Ureter (tissue), 1 donor: ENCODE measurements at places on chromosomes 3 and 15.

DNA sequence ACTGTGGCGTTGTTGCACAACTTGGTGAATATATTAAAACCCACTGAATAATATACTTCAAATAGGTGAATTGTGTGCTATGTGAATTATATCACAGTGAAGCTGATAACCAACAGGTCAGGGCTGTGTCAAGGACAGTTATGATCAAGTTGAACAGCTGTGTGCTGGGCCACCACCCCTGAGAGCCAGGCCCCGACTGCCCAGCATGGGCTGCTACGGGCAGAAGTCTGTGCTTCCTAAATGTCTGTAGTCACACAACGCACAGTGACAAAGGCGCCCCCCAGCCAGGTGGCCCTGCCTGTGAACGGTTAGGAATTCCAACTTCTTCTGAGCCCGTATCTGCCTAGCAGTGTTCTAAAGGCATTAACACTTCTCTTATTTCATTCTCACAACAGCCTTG, 32.8 kb downstream of the TKT start:
- no peak for DNase-seq

GRCh38 chr3:136728918-136729317, 23.3 kb downstream of the STAG1 start:
- DNase-seq, result no peak

GRCh38 chr3:19364148-19364547, 215.8 kb downstream of the KCNH8 start:
- DNase-seq, result no peak

- DNase-seq, result no peak
These were observed 4.9 kb upstream of the ACKR4 start for GRCh38 chr3:132592216-132592615.

GRCh38 chr3:33665294-33665693, 52.8 kb downstream of the CLASP2 start:
- no peak for DNase-seq

- no peak for DNase-seq
These were observed 17.7 kb downstream of the CRTAP start for GRCh38 chr3:33131331-33132018.

- no peak for DNase-seq
These were observed 47.0 kb downstream of the ZBTB20 start for GRCh38 chr3:115099986-115100571.

GRCh38 chr15:29988701-29989100, 94.1 kb upstream of the GOLGA8J start:
- DNase-seq, result no peak

- DNase-seq, result no peak
These were observed 127.9 kb downstream of the DMXL2 start for GRCh38 chr15:51494411-51495314.

DNA sequence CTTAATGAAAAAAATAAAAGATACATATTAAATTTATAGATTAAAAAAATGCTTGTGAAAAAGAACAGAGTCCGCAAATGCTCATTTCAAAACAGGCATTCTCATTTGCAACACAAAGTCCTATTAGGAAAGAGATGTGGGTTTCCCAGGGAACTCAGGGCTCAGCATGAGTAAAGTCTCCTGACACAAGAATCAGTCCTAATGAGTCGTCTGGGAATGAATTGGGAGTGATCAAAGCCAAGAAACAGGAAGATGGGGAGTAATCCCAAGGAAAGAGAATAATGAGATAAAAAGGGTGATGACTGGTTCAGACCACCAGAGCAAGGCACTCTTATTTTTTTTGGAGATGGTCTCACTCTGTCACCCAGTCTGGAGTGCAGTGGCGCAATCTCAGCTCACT, 443.7 kb downstream of the NR2F2 start:
- no peak for DNase-seq

- no peak for DNase-seq
These were observed 104.4 kb upstream of the CCDC54 start for GRCh38 chr3:107272885-107273284.

DNA sequence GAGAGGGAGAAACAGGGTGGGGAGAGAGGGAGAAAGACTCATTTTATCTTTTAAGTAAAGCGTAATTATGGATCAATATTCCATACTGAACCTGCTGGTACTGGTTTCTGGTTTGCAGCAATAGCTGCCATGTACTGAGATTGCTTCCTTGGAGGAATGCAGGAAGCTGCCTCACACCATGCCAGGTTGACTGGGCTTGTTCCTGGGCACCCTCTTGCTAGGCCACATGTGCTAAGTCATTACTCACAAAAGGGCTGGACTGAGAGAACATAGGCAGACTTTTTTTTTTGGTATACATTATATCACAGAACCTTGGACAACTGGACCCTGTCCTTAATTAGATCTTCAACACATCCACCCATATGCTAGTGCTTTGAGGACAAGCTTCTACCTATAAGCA, 193.4 kb downstream of the ZNF621 start:
- no peak for DNase-seq

DNA sequence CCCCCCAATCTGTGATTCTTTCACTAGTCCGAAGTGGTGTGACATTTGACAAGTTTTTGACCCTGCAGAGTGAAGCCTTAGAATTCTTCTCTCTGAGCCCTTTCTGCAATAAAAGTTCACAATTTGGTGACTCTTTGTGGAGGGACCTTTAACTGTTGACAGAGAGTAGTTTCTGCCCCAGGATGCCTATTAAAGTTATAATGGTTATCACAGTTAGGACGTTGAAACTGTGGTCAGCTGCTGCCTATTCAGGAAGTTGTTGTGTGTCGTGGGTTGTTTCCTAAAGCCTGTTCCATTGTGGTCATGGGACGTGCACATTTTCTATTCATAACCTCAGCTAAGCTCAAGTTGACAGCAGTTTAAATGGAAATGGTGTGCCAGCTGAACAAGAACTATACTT, 274.5 kb downstream of the NEK10 start:
- DNase-seq, result no peak

- DNase-seq, result no peak
These were observed 58.9 kb downstream of the ZNF148 start for GRCh38 chr3:125316246-125316645.

- DNase-seq, result no peak
These were observed 81.1 kb downstream of the LRRK1 start for GRCh38 chr15:101000271-101000681.

DNA sequence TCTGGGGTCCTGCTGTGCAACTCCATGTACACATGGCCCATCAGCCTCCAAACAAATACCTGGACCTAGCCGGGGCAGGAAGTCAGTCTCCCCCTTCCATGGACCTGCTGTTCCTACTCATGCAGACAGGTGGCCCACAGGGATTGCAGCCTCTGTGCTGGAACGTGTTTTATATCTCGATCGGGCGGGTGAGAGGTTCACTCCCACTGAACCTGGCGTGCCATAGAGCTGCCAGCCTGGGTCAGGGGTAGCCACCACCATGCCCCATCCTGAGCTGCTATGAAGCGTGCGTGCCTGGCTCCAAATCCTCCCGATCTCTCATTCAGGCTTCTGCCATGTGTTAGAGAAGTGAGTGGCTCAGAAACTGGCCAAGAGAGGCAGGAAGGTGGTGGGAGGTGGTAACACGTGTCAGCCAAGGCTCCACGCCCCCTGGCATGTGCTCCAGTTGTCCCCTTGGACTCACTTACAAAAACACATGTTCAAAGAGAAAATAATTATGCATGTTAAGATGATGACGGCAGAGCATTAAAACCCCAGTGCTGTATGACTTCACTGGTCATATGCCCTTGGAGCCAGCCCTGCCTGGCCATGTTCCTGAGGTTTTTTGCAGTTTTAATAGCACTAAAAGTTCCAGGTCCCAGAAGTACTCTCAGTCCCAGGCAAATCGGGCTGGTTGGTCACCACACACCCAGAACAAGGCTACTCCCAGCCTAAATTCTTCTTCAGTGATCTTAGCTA, 30.6 kb downstream of the CTSH start:
- peak; percentile 78 for DNase-seq

GRCh38 chr15:64355348-64355943, 527 bp downstream of the CSNK1G1 start:
- DNase-seq, result no peak

DNA sequence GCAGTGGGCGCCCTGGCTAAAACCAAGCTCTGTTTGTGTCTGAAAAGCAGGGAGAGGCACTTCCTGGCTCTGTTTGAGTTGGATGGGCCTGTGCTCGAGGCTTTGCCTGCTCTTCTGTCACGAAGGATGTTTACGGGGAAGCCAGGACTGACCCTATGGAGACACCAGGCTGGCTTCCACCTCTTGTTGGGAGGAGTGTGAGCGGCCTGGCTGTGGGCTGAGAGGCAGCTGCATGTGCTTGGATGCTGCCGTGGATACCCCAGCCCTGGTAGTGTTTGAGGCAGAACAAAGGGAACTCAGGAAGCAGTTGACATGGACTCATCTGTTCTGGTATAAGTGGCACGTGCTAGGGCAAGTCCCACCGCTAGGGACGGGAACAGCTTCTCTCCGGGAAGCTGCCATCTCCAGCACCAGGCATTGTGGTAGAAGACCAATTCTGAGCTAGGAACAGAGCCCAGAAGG, 17.6 kb upstream of the SLC41A3 start:
- DNase-seq, result no peak

DNA sequence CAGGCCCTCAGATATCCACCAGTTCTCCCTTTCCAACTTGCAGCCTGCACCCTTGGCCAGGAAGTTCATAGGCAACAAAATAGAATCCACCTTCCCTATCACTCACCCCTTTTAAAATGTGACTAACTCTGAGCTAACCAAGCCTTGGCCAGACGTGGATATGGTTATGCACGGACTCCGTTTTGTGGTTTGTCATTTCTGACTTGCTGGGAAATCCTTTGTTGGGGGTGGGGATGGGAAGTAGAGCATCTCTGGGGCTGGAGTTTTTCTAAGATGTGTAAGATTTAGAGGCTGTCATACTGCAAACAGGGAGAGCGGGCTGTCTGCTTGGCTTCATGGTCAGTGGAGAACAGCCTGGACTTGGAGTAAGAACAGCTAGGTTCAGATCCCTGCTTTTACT, 62.6 kb downstream of the SMAD3 start:
- no peak for DNase-seq

DNA sequence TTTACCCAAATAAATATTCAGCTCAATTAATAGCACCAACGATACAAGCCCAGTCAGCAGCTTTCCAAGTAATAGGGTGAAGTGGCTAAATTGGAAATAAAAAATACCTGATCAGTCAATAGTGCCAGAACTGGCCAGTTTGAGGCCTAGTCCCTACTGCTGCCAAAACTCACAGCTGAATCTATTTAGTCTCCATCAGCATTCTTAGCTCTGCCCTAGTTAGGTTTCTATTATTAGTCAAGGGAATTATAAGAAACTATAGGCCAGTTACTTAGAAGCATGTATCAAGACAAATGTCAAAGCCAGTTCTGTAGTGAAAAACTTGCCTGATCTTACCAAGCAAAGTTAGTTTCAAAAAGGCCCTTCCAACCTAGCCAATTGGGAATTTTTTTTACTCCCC, 146.2 kb upstream of the ZBTB20 start:
- no peak for DNase-seq

GRCh38 chr3:136750209-136750896, 1.8 kb downstream of the STAG1 start:
- no peak for DNase-seq

DNA sequence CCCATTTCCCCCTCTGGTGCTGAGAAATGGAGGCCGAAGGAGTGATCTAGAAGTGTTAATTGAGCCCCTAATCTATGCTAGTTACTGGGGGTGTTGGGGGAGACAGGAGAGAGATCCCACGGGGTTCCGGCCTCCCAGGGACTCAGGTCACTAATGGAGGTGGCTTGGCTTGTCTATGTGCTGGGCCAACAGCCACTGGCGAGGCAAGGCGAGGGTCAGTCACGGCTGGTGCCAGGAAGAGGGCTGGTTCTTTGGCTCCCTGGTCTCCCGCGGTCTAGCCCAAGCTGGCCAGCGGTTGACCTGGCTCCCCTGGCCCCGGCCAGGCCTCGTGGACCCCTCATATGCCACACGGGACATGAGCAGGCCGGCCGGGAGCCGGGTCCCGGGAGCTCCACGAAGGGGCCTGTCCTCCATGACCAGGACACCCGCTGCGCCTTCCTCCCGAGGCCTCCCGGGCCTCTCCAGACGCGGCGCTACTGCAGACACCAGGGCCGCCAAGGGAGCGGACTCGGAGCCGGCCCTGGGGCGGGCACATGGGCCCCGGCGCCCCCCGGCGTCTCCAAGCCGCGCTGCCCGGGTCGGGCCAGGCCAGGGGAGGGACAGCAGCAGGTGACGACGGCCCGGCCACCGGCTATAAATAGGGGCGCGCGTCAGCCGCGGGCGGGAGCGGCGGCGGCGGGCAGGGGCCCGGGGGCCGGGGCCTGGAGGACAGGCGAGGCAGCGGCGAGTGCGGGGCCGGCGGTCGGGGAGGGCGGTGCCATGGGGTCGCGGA, at the start of gene ALPK3:
ALPK3 (plus strand) TSS at position 663 of the 772 bp plus-strand sequence; CDS start at position 760, 97 bp downstream.
- DNase-seq, result no peak

DNA sequence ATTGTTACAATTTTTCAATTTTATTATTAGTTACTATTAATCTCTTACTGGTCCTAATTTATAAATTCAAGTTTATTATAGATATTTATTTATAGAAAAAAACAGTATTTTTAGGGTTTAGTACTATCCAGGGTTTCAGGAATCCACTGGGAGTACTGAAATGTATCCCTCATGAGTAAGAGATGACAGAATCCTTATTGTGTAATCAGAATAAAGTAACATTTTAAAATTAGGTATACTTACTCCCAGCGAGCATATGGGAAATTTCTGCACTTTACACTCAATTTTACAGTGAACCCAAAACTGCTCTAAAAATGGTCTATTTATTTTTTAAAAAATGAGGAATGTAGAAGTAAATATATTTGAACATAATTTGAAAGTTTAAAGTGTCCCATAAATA, 202.7 kb downstream of the CGGBP1 start:
- no peak for DNase-seq

- DNase-seq, result no peak
These were observed 24.2 kb upstream of the ZPLD1 start for GRCh38 chr3:102410616-102411015.

DNA sequence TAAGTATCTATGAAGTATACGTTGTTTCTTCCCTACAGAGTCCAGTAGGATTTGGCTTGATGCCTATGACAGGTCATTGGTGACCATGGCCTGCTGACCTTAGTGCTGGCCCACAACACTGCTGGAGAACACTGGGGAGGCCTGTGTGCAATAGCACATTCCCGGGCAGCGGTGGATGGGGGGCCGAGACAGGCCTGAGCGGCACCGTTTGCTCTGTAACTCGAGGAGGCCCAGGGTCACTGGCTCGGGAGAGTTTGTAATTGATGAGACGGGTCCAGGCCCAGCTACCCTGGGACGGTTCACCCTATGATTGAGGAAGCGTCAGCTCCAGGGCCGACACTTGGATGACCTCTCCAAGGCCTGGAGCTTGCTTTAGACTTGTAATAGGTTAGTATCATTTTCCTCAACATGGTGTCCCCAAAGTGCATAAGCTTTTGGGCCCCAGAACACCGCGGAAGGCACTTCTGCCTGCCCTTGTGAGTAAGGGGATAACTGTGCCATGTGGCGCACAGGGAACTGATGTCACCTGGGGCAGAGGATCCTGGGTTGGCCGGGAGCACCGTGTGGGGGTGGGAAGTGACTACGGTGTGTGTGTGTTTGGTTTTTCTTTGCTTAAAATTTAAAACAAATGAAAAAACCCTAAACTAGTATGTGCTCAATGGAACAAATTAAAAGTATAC, 12.0 kb downstream of the TRPM1 start:
- DNase-seq, result no peak

DNA sequence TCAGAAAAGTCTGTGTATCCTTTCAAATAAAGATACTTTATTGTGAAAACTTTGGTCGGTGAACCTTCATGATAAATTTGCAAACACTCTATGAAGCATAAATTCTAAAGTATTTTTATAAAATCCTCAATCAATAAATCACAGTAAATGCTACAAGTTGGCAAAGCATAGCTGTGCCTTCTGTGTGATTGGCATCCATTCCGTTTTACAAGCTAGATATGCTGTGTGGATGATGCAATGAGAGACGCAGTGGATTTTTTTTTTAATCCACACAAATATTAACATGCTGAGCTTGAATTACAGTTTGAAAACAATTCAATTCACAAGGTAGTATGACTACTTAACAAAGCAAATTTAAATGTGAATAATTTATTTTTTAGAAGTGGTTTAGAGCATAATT, 937.2 kb downstream of the ZPLD1 start:
- DNase-seq, result no peak
